ENCODE measurements at places on chromosomes 7 and 10.
A peak's percentile ranks its signal among the peaks of the same experiment; 100 is the strongest.

DNA sequence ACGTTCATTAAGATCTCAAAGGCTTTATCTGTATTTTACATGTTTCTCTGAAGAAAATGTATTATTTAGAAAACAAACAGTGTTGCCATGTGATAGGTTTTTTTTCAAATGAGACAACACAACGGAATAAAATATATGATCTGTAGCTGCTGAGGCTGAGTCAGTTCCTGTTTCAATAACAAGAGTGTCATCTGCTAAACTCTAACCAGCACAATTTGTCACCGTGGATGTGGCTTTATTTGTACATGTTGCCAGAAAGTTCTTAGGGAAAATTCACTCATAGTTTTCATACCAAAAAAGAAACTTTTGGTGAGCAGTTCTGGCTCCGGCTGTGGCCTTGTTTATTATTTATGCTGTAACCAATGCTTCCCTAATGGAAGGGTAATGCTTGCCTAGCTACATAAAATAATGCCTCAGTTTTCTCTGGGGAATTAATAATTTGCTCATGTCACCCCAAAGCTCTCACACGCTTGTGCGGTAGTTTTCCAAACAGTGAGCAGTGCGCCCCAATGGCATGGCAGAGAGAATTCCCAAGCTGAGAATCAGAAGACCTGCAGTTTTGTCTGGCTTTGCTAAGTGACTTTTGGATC is 20.3 kb upstream of the KLF6 start:
- peak; percentile 63 for DNase-seq

GRCh38 chr7:94698275-94698674 is 42.3 kb upstream of the SGCE start:
- DNase-seq = no peak

GRCh38 chr7:46168671-46169383 is 247.8 kb upstream of the IGFBP3 start:
- DNase-seq = no peak

DNA sequence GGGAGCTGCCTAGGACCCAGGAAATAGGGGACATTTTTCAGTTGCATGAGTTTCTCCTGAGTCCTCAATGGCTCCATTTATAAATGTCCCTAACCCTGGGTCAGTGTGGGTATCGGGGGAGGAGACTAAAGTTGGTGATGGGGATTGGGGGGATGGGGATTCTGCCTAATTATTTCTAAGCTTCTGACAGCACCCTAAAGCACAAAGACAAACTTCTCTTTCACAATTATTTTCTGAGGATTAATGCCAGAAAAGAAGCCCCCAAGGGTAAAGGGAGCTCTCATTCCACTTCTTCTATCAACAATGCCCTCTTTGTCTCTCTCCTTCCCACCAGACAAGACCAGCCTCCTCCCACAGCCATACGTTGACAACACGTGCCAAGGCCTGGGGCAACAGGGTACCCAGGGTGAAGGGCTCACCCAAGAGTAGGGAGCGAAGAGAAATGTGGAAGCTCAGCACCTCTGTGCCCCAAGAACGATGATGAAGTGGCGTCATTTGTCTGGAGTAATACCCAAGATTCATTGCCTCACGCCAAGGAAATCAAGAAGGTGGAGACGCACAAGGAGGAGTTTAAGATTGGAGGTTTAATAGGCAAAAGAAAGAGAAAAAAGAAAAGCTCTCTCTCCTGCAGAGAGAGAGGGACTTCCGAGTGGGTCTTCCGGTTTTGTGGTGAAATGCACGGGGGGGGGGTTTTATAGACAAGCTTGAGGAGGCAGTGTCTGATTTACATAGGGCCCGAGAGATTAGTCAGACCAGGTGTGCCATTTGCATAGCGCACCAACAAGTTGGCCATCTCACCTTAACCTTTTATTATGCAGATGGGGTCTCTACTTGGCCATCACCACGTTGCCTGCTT is 14.4 kb upstream of the GJC3 start:
- no peak for DNase-seq

DNA sequence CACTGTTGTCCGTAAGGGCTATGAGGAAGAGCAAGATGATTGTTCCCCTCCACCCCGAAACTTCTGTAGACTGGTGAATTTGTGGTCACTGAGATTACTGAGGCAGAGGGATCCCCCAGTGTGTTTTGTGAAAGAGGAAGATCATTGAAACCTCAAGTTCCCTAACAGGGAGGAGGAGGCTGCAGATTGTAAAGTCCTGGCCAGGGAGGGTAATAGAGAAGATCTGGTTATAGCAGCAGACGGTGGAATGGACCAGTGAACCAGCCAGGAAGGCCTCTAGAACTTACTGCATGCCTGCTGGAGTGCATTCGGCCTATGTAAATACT is 31.1 kb downstream of the LMTK2 start:
- DNase-seq = no peak

- no peak for DNase-seq
These were observed 13.2 kb upstream of the MALSU1 start for GRCh38 chr7:23285657-23286646.

Measured in hematopoietic multipotent progenitor cell treated with erythropoietin and hydrocortisone succinate and interleukin-3 and kit ligand, for 17 days (in vitro differentiated cells).